ENCODE measurements at places on chromosomes 12 and 14. TPM values are rescaled to one million over a fixed set of nuclear protein-coding genes. Genes with fewer than 3 reads are reported as not detected.

ADAM21 gene
- not detected for total RNA-seq

VRTN gene
- not detected for total RNA-seq

KRT78 gene
- not detected for total RNA-seq

TBX3 gene
- 30.8 TPM for total RNA-seq

FOXA1 gene
- under 0.01 TPM for total RNA-seq

CD4 gene
- total RNA-seq: 3.2 TPM

OR6C68 gene
- total RNA-seq: not detected

SYNDIG1L gene
- total RNA-seq: not detected

CLEC2A gene
- not detected for total RNA-seq

HCAR1 gene
- under 0.01 TPM for total RNA-seq

FAM90A1 gene
- total RNA-seq: 0.16 TPM

RASAL1 gene
- not detected for total RNA-seq

GDF11 gene
- total RNA-seq: 8.1 TPM

ABCD2 gene
- total RNA-seq: 0.12 TPM

CLEC4E gene
- total RNA-seq: not detected

SERPINA9 gene
- total RNA-seq: not detected

ZFHX2 gene
- 0.12 TPM for total RNA-seq

TMEM121 gene
- 5.8 TPM for total RNA-seq

GPR65 gene
- total RNA-seq: 1.5 TPM

ABCC9 gene
- 7.7 TPM for total RNA-seq

TEDC1 gene
- 2.6 TPM for total RNA-seq

ZDHHC22 gene
- total RNA-seq: not detected

HHIPL1 gene
- total RNA-seq: 17.9 TPM

EID3 gene
- total RNA-seq: 10.3 TPM

CCDC196 gene
- not detected for total RNA-seq

POP5 gene
- 11.5 TPM for total RNA-seq

TGFB3 gene
- 19.3 TPM for total RNA-seq

KRT6C gene
- total RNA-seq: not detected

KLRC2 gene
- not detected for total RNA-seq

TPCN1 gene
- total RNA-seq: 45.9 TPM

KLRG1 gene
- 0.61 TPM for total RNA-seq

SLC7A7 gene
- 10.2 TPM for total RNA-seq

ZNF891 gene
- total RNA-seq: 0.85 TPM

SDSL gene
- total RNA-seq: 2.3 TPM

LRRC10 gene
- not detected for total RNA-seq

CLEC4A gene
- 0.81 TPM for total RNA-seq

TMCC3 gene
- total RNA-seq: 0.24 TPM

KCNMB4 gene
- 2.6 TPM for total RNA-seq

FAM181A gene
- not detected for total RNA-seq

PAPOLA gene
- 124 TPM for total RNA-seq

RASSF8 gene
- 230 TPM for total RNA-seq

RNASE7 gene
- total RNA-seq: not detected

TMEM233 gene
- not detected for total RNA-seq

MMP17 gene
- total RNA-seq: 11.2 TPM

PTGER2 gene
- 0.97 TPM for total RNA-seq

NXPH4 gene
- 2.3 TPM for total RNA-seq

NAV3 gene
- total RNA-seq: 88.6 TPM

DDN gene
- 0.16 TPM for total RNA-seq

SPTB gene
- total RNA-seq: not detected

PMCH gene
- total RNA-seq: not detected

RDH12 gene
- total RNA-seq: not detected

KRT83 gene
- not detected for total RNA-seq

DAD1 gene
- total RNA-seq: 172 TPM

NFE2 gene
- 0.65 TPM for total RNA-seq

E2F7 gene
- total RNA-seq: 0.97 TPM

ACSM4 gene
- not detected for total RNA-seq

TAS2R8 gene
- total RNA-seq: not detected

TMED10 gene
- 365 TPM for total RNA-seq

NEUROD4 gene
- total RNA-seq: not detected
